ENCODE measurements at places on chromosomes 2 and 18.

- DNase-seq: no peak
These were observed 88.1 kb downstream of the MCFD2 start for GRCh38 chr2:46827274-46828134.

DNA sequence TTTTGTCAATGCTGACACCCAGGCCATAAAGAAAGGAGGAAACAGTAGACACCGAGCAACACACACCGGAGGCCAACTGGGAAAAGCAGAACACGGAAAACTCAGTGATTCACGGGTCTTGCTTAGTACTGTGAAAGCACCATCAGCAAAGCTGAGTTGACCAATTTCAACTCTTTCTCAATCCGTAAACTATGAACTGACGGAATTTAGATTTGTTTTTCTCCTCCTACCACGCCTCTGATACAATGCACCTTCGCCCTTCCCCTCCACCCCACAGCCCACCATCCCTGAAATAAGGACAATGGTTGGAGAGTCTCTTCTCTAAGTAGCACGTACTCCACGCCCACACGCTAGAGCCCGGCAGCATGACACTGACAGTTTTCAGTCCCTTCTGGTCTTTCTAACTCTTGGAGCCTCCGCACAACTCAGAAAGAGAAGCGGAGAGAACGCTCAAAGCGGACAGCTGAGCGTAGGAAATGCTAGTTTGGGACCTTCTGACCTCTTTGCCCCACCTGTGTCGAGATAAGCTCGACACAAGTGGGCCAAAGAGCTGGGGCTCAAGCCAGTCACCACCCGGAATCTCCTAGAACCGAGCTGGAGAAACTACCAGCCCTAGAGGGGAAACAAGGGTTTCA lies 669 bp downstream of the LNPK start:
- peak; percentile 6 for DNase-seq

DNA sequence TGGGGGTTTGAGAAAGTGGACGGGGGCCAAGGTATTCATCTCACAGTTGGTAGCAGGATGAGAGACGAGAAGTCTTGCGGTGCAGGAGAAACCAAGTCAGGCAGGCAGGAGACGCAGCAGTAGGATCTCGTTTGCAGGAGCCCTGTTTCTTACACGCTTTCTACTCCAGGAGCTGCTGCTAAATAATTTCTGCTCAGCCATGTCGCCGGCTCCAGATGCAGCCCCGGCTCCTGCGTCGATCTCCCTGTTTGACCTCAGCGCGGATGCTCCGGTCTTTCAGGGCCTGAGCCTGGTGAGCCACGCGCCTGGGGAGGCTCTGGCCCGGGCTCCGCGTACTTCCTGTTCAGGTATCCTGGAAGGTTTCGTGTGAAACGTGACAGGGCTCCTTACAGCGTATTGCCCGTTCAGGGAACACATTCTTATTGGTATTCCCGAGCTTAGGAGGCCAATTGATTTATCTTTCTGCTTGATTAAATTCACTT lies 494 bp downstream of the ANKZF1 start:
- DNase-seq: no peak

- no peak for DNase-seq
These were observed 9.9 kb downstream of the ALPP start for GRCh38 chr2:232388324-232388891.

- no peak for DNase-seq
These were observed 1.9 kb upstream of the PAX3 start for GRCh38 chr2:222300726-222301052.

- DNase-seq: no peak
These were observed 43.7 kb upstream of the NAT8 start for GRCh38 chr2:73685764-73686438.

GRCh38 chr2:53600815-53601214 lies 166.8 kb upstream of the CHAC2 start:
- no peak for DNase-seq

DNA sequence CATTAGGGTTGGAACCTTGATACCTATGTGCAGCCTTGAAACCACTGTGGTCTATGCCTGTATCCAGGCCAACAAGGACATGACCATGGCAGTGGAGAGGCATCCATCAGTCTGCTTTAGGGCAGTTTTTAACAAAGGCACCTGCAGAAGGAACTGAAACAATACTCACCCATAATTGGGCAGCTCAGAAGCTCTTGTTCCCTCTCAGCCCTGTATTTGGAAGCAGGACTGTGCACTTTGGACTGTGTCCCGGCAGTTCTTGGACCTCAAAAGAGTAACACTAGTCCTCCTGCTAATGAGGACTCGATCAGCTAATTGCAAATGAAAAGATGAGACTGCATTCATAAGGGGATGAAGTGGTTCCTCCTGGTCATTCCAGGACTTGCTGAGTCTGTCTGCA lies 500.2 kb upstream of the TNP1 start:
- no peak for DNase-seq

GRCh38 chr2:238438856-238439849 lies 12.4 kb downstream of the ASB1 start:
- peak; percentile 31 for DNase-seq

DNA sequence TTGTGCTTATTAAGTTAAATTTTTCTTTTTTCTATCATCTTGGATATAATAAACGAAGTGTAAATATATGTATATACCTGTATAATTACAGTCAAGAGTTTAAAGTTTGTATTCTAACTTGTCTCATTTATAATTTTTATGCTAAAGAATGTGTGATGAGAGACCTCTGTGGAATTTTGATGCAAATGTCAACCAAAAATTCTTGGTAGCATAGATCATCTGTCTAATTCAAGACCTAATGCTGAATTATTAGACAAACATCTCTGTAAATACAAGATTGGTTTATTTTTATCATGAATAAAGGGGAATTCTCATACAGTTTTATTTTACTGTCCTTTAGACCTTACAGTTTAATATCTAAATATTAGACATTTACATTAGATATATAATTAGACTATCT lies 149.2 kb upstream of the VWC2L start:
- DNase-seq: no peak

GRCh38 chr2:15243762-15244161 lies 317.4 kb downstream of the NBAS start:
- DNase-seq: no peak

- DNase-seq: no peak
These were observed 268.3 kb upstream of the NETO1 start for GRCh38 chr18:73136134-73136533.

DNA sequence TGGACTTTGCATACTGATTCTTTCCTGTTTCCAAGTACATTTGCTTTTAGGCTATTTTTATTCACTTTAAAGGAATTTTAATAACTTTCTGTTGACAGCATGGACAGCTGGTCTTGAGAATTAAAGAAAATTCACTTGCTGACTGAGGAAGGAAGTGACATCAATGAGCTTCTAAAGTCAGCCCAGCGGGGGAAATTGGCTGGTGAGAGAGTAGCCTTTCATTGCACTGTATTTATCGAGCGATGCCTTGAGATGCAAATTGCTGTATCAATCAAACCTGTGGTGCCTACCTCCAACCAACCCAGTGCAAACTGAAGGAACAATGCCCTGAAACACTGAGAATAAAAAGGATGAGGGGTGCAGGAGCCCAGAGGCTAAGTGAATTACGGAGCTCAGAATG lies 91.4 kb upstream of the AQP4 start:
- no peak for DNase-seq

DNA sequence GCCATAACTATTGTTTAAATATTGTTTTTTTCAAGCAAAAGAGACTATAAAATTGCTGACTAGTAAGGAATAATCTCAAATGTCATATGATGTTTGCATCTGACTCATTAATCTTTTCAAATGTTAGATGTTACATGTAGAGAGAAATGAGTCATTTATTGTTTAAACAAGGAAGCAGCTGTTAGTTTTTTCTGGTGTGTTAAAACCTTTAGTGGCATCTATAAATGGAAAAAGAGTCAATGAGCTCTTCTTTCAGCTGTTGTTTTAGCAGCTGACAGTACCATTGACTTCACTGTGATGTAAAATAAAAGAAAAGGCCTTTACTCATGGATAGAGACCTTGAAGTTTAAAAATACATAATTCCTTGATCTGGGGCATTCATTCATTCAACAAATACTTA lies 1.8 kb upstream of the KLHL41 start:
- no peak for DNase-seq

DNA sequence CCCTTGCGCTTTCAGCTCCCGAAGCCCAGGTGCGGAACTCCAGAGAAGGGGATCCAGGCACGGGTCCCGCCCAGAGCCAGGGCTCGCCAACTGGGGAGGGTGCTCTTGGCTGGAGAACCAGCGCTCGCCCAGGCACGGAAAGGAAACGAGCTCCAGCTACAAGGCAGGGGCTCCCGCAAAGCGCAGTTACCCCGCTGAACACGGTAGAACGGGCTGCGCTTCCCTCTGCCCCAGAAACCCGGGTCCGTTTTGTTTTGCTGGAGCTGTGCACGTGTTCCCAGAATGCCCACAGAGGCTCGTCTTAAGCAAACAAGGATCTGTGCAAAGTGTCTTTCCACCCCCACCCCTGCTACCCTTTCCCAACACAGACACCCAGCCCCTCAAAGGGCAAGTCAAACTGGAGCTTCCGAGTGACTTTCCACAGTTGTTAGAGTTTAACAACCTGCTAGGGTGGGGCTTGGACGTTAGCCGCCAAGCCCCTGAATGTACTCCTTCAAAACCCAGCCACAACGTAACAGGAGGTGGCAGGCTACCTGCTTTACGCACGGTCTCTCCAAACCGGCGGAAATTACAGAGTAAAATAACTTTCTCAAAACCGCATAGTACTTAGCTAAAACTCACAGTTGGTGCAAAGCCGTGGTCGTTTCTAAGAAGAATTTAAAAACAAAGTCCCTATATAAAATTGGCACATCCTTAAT lies 775 bp downstream of the RNF125 start:
- DNase-seq: no peak

DNA sequence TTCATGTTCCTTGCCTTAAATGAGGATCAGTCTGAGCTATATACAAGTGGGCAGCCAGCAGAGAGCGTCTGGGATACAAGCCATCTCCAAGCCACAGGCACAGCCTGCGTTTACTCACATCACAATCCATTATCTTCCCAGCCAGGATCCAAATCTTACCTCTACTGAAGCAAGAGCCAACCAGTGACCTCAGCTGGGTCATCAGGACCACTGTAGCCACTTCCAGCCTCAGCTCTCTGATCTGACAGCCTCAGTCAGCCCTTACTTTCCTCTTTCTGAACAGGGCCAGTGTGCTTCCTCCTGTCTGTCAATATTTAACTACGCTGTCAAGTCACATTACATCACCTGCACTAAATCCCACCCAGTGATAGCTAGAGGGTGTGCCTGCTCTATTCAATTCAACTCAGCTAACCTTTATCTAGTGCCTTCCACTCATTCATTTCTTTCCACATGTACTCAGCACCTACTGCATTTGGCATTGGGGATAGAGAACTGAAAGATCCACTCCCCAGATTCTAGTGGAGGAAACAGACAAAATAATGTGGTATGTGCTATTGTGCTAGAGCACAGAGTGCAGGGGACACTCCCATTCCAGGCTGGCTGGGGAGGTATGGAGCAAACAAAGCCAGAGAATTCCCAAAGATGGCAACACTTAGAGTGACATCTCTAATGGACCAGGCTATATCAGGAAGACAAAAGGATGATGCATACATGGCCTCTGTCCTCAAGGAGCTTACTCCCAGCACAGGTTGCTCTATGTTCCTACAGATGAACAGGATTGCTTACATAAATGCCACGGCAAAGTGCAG lies 146.5 kb downstream of the NCKAP5 start:
- no peak for DNase-seq

DNA sequence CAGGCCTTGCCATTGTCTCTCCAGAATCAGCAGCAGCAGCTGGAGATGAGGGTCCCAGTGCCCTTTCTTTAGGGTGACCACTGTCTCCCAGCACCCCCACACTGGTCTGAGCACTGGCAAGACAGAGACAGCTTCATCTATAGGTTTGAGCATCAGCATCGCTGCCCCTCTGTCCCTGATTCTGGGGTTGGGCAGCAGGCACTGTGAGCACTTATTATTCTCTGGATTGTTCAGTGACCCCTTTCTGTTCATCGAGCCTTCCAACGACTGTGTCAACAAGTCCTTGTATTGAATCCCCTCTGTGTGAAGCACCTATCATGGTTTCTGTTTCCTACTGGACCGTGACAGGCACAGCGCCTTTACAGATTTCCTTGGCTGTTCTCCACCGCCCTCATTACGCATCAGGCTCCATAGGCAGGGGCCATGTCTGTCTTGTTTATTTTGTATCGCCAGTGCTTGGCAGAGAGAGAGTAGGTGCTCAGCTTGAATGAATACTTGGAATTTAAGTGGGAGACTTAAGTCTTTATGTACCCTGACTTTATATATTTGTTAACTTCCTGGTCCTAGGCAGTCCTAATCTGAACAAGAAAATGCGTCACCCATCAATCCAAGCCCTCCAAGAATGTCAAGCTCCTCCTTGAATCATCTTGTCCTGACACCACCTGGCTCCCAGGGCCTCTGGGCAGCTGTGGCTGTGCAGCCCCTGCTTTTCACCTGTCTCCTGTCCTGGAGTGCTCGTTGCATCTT lies 11.4 kb downstream of the MALL start:
- DNase-seq: no peak

- DNase-seq: no peak
These were observed 1.6 kb downstream of the MAP4K4 start for GRCh38 chr2:101698844-101699754.

DNA sequence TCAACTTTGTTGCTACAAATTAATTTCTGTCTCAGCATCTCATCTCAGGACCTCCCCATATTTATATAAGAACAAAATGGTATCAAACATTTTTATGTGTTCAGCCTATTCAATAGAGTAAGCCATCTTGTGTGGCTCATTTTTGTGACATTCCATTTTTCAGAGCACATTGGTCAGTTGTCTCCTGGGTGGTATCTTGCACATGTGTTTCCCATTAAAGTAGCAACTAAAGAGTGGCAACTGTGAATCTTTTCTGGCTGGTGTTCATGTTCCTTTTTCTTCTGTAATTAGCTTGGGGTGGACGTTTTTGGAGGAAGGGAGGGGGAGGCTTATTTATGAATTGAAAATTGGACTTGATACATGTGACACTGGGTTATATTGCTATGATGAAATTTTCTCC lies 45.4 kb upstream of the EFEMP1 start:
- no peak for DNase-seq

GRCh38 chr2:197239434-197239833 lies 71.1 kb downstream of the ANKRD44 start:
- DNase-seq: no peak
